Activated CD4-positive, alpha-beta T cell treated with anti-CD3 and anti-CD28 coated beads, Interleukin-2, amount 50 U/mL, for 48 hours (primary cell): ENCODE measurements at places on chromosomes 16 and 17.

DNA sequence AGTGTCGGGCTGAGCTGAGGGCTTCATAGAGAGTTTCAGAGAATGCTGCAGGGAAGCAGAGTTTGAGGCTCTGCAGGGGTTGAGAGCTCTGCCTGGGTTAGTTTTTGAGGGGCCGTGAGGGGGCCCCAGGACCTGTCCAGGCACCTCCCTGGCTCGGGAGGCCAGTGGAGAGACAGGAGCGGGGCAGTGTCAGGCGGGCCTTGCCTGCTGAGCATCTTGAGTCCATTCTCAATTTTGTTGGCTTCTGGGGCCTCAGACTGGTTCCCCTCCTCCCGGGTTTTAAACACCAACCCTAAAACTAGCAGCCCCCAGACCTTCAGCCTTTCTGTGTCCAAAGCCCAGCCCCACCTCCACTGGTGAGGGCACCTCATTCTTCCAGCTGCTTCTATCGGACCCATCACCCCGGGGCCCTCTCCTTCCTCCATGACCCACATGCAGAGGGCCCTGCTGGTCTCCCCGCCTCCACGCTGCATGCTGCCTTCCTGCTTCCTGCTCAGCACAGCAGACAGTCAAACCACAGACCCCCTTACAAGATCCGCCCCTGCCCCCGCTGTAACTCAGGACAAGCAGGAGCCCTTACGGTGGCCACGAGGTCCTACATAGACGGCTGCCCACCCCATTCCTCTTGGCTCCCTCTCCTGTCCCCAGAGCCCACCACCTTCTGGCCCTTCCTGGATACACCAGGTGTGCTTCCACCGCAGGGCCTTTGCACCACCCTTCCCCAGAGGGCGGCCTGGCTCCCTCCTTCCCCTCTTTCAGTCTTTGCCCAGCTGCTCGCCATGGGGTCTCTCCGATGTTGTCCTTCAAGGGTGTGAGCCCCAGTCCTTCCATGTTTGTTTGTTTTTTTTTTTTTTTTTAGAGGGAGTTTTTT lies 3.8 kb downstream of the RNF213 start:
- peak; percentile 59 for DNase-seq

GRCh38 chr16:69283851-69284250 lies 27.3 kb upstream of the VPS4A start:
- DNase-seq = no peak

GRCh38 chr17:2064520-2064971 lies 9.6 kb downstream of the HIC1 start:
- DNase-seq = no peak

DNA sequence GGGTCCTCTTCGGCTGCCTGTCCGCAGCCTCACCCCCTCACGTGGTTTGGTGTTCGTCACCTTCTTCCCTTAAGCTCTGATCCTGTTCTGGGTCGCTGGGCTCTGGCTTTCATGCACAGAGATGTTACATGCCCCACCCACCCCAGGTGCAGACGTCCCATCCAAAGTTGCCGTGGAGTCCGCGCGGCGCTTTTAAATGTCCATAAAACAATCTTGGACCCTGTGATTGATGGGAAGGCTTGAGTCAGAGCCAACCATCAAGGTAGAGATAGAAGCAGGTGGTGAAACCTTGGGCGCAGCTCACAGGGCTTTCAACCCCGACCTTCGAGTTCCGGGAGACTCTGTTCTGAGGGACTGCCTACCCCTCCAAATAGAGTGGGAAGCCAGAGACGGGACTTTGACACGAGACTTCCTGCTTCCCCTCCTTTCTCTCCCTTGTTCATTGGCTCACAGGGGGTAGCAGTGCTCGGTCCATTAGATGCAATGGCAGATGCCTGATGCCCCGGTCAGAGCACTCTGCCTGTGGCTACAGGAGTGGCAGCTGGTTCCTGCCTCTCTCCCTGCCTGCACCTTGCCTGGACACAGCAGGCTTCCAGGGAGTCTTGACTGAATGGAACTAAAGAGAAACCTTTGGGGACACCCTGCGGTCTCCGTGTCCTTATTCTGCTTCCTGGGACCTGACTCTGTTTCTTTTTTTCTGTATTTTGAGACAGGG lies 4.0 kb downstream of the ENGASE start:
- DNase-seq = no peak

- no peak for DNase-seq
These were observed 29.0 kb downstream of the ZC3H18 start for GRCh38 chr16:88599092-88599733.

GRCh38 chr17:81419319-81419885 lies 24.1 kb downstream of the BAHCC1 start:
- no peak for DNase-seq

- no peak for DNase-seq
These were observed 26.6 kb upstream of the NLRP1 start for GRCh38 chr17:5610956-5611355.

DNA sequence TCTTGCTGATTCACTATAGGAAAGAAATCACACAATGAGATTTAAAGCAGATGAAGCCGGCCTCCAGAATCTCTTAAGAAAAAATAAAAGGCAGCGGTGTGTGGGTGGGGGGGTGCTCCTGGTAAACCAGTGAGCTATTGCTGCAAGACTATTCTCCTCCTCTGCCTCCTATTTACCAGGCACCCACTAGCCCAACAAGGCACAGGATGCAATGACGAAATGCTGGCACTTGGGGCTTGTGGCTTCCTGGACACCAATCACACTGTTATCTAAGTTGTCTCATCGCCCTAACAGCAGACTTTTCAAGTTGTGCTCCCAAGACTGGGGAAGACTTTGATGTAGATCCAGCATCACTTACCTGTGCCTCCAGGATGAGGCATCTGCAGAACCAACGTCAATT lies 50.2 kb upstream of the NDRG4 start:
- no peak for DNase-seq

GRCh38 chr16:15667091-15667742 lies 17.2 kb downstream of the NDE1 start:
- no peak for DNase-seq

GRCh38 chr17:66582373-66583111 lies 252.4 kb upstream of the CACNG5 start:
- DNase-seq = no peak

DNA sequence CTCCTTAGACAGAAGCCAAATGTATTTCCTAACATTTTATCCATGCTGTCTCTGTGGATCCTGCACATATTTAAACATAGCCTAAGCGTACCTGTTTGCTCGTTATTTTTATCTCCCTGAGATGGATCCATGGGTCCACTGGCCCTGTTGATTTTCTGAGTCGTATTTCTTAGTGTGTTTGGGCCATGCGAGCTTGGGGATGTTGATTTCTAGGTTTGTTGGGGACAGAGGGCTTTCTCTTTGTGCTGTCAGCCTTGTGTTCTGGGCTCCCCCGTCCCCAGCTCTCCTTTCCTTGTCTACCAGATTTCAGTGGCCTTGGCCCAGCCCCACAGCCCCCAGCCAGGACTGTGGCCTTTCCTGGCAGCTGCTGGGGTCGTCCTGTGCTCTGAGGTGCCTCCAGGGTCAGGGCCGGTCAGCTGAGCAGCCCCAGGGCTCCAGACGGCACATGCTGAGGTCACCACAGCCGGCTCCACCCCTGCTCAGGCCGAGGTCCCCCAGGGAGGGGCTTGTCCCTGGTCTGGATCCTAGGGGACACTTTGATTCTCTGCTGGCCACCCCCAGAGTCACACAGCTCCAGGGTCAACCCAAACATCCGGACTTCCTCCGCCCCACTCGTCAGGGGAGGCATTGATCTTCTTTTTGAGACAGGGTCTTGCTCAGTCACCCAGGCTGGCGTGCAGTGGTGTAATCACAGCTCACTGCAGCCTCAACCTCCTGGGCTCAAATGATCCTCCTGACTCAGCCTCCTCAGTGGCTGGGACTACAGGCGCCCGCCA lies 4.4 kb downstream of the SSTR5 start:
- DNase-seq = no peak

- no peak for DNase-seq
These were observed 30.9 kb downstream of the NACA2 start for GRCh38 chr17:61560071-61560470.

DNA sequence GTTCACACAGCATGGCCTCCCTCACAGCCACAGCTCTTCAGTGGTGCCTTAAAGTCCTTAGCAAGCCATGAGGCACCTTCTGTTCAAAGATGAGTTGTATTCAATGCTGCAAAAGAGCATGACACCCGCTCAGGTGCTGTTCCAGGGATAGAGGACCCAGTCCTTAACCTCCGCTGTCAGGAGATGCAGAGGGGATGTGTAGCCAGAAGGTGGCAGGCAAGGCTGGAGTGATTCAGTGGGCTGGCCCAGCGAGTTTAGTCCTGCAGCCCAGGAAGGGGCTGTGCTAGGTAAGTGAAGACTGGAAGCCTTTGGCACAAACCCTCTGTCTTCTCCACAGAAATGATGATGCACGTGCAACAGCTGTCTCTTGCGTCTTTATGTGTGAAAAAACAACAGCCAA lies 25.0 kb upstream of the ADAM11 start:
- no peak for DNase-seq

DNA sequence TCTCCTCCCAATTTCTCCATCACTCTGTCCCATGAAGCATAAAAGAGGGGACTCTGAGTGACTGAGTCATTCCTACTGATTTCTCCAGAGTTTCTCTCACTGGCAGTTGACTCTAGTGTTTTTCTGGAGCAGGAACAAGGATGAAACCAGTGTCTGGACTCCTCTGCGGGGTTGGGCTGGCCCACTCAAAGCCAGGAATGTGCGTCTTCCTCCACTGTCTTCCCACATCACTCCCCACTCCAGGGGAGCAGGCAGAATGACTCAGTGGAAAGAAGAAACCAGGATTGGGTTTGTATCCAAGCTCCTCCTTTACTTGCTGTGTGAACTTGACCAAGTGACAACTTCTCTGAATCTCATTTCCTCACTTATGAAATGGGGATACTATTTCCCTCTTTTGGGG lies 497.5 kb upstream of the SALL1 start:
- no peak for DNase-seq

DNA sequence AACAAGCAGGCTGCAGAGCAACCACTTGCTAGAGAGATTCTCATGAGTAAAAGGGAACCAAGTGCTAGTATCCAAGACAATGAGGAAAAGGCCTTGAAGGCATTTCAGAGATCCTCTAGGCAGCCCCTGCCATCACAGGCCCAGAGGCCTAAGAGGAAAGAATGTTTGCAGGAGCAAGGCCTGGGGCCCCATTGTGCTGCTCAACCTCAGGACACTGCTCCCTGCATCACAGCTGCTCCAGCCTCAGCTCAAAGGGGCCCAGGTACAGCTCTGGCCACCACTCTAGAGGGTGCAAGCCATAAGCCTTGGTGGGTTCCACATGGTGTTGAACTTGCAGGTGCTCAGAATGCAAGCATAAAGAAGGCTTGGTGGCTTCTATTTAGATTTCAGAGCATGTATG lies 243.0 kb upstream of the RPL38 start:
- DNase-seq = no peak

DNA sequence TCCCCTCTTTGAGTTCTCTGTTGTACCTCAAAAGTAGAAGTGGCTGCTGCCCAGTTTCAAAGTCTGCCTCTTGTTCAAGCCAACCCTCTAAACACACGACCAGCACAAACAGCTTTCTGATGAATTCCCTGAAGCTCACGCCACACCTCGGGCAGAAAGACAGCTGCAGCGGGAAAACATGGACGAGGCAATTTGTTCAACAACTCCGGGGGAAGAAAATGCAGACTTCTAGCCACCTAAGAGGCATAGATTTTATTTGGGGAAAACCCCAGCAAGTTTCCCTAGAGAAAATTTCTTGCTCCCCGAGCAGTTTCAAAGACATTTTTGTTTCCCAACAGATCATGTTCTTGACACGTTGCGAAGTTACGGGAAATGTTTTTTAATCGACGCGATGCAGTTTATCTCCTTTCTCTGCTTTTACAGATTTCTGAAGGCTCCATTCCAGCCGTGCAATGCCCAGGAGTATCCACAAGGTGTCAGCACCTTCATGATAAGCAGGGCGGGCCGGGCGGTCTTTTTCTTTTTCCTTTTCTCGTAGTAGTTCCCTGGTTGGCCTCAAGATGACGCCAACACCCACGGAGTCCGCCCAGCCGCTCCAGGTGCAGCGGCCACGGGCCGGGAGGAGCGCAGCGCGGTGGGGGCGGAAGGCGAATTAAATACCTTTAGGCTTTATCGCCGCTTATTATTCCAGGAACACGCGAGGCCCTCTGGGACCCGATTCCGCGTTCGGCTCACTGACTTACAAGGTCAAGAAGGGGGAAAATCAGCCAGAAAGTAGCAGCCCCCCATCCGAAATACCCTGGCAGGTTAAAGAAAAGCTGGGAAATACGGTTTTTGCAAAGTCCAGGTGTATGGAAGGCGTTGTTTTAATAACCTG lies 2.9 kb upstream of the FOXC2 start:
- peak; percentile 91 for DNase-seq

DNA sequence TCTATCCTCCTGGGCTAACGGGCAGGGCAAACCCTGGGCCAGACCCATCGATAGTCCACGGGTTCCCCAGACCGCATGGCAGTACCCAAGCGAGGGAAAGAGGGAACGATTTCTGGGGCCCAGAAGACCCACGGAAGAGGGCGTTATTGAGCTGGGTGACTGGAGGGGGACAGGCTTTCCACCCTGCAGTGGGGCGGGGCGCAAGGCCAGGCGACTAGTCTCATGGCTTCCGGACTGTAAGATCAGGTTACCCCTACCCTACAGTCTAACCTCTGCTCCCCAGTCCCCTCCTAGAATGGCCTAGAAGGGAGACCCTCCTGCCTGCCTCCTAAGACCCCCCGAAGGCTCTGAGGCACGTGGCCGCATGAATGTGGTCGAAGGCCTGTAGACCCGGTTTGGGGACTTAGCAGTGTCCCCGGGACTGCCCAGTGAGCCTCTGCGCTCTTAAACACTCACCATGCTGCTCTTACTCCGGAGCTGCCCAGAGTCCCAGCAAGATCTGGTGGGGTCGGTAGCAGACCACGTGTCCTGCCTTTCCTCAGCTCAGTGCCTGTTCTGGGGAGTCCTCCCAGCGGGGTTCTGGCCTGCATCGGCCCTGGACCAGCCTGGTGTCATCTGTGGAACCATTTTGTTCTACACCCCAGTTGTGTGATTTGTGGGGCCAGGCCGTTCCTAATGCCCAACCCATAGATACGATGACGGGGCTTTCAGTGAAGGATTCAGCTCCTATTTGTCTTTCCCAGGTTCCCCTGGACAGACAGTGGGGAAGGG lies 13.2 kb upstream of the AURKB start:
- DNase-seq = peak; percentile 68

- no peak for DNase-seq
These were observed 8.7 kb upstream of the RNPS1 start for GRCh38 chr16:2276368-2277195.
